Left ventricle myocardium inferior (tissue), 1 donor: ENCODE measurements at places on chromosomes 5 and 9. TPM values are rescaled to one million over a fixed set of nuclear protein-coding genes. Genes with fewer than 3 reads are reported as not detected.

- DNase-seq = no peak
Measured at GRCh38 chr5:76388791-76389512, 14.1 kb upstream of the IQGAP2 start.

DNA sequence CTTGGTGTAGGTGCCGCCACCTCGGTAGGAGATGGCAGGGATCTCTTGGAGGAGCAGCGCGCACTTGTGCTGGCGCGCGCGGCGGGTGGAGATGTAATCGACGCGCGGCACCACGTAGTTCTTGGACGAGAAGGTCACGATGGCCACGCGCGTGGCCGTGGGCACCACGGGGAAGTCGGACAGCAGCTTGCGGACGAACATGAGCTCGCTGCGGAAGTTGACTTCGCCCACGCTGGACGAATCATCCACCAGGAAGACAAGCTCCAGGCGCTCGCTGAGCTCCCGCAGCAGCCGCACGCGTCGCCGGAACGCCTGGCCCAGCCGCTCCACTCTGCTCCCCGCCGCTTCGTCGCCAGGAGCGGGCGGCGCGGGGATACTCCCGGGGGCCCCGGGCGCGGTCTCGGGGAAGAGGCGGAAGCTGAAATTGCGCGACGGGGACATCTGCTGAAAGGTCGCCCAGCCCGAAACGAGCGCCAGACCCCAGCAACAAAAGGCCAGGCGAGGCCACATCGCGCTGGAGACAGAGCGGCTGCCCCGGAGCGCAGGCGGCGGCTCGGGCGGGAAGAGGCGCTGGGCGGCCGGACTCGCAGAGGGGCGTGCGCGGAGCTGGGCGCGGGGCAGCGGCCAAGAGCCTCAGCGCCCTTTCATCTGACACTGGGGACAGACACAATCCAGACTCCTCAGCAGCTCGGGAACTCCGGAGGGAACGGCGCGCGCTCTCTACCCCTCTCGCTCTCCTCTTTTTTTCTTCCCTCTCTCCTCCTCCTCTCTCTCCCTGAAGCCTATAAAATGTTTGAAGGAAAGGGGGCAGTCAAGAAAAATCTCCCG lies at the start of gene SVEP1:
TSS of gene SVEP1 (minus strand) at position 708 of the 828 bp plus-strand sequence. CDS start at position 510, 198 bp downstream.
- DNase-seq = peak; percentile 44

- DNase-seq = no peak
Measured at GRCh38 chr5:138180183-138180782, 1.4 kb downstream of the KIF20A start.

DNA sequence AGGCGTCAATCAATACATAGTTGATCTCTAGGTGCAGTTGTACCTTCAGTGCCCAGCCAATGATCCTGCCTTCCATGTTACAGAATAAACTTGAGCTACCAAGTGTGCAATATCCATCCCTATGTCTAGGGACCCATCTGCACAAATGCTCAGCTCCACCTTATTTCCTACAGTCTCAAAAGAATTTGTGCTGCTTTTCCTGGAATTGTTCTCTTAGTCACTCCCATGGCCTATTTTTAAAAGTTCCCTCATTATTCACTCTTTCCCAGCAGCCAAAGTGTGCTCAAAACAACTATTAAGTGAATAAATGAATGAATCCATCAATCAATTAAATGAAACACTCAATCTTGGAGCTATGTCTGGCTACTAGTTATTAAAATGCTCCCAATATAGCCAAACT lies 14.7 kb downstream of the LIX1 start:
- DNase-seq = no peak

DNA sequence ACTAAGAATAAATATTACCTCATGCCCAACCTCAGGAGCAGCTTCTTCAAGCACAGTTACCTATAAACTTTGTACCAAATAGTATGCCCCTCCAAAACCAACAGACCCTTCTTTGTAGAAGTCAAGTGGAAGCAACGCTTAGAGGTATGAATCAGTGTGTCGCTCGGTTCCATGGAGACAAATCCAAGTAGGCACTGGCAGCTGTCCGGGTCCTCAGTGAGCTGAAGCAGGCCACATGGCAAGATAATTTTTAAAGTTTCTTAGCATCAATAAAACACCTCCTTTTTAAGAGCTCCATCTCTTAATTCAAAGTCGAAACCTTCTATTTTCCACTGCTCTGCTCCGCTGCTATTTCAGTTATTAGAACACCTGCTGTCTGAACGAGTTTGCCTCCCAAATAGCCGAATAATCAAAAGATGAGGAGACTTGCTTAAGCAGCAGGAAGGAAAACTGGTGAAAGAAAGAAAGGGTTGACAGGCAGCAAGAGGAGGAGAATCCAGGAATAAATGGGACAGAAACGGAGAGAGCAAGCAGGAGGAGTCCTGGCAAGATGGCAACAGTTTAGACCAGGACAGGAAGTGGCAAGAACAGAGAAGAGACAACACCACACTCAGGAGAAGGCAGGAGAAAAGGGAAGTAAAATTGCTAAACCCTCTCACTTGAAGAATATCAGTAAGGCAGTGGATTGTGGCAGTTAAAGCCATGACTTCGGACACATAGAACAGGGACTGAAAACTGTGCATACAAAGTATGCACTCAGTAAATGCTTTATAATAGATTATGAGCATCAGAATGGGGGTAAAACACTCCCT lies 65.0 kb downstream of the PPP2R2B start:
- no peak for DNase-seq

GRCh38 chr5:36743891-36744772 lies 132.4 kb upstream of the NIPBL start:
- DNase-seq = peak; percentile 58

The ARHGAP26 gene
- 35.7 TPM for total RNA-seq
